ENCODE measurements at places on chromosomes 1 and 21. TPM values are rescaled to one million over a fixed set of nuclear protein-coding genes. Genes with fewer than 3 reads are reported as not detected.
A peak's percentile ranks its signal among the peaks of the same experiment; 100 is the strongest.

- H3K36me3 ChIP-seq = no peaks in the 10 kb centered on the region
- H3K4me1 ChIP-seq = no peaks in the 10 kb centered on the region
- DNase-seq = no peak
Measured at GRCh38 chr1:182484531-182485257, 34.7 kb downstream of the RGSL1 start.

GRCh38 chr1:76727520-76727919 lies 139.8 kb upstream of the ST6GALNAC5 start:
- H3K27me3 ChIP-seq = no peaks in the 10 kb centered on the region
- DNase-seq = no peak
- no peak overlapping the region for H3K4me3 ChIP-seq
- no peaks in the 10 kb centered on the region for H3K4me1 ChIP-seq
- no peaks in the 10 kb centered on the region for H3K36me3 ChIP-seq
- no peak overlapping the region for H3K27ac ChIP-seq

- H3K4me1 ChIP-seq = no peaks in the 10 kb centered on the region
- H3K36me3 ChIP-seq = no peaks in the 10 kb centered on the region
- DNase-seq = no peak
- H3K4me3 ChIP-seq = no peak overlapping the region
Measured at GRCh38 chr1:111234866-111235265, 7.4 kb downstream of the CHI3L2 start.

DNA sequence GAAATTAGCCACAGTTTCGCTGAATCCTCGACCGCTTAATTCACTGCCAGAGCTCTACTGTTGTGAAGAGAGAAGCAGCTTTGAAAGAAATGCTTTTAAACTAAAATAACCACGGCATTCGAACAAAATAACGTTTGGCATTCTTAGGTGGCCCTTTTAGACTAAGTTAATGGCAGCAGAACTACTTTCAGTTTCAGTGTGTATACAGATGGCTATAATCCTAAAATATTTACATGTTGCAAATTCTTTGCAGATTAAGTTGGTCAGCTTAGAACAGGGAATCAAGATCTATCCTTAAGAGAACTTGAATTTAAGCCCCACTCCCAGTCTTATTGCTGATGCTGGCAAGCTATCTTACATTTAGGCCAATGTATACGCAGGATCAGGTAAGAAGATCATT lies 62.7 kb downstream of the ADSS2 start:
- H3K4me3 ChIP-seq = no peak overlapping the region
- no peaks in the 10 kb centered on the region for H3K36me3 ChIP-seq
- H3K27me3 ChIP-seq = no peaks in the 10 kb centered on the region
- no peak for DNase-seq

DNA sequence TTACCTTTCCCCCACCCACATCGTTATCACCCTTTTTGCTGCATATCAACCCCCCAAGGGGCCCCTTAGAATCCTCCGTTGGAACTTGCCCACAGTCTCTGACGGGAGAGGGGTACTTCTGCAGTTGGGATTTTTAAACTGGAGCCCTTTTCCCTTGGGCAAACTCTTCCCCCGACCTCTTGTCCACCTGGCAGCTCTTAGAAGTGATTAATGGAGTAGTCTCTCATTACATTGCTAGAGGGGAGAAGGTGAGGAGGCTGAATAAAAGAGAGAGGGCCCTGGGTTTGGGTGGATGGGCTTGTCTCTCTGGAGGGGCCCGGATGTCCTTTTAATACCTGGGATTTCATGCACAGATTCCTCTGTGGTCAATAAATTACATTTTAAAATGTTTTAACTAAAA lies 27.2 kb upstream of the TSPAN2 start:
- DNase-seq = no peak
- H3K27ac ChIP-seq = no peak overlapping the region
- H3K36me3 ChIP-seq = no peaks in the 10 kb centered on the region

DNA sequence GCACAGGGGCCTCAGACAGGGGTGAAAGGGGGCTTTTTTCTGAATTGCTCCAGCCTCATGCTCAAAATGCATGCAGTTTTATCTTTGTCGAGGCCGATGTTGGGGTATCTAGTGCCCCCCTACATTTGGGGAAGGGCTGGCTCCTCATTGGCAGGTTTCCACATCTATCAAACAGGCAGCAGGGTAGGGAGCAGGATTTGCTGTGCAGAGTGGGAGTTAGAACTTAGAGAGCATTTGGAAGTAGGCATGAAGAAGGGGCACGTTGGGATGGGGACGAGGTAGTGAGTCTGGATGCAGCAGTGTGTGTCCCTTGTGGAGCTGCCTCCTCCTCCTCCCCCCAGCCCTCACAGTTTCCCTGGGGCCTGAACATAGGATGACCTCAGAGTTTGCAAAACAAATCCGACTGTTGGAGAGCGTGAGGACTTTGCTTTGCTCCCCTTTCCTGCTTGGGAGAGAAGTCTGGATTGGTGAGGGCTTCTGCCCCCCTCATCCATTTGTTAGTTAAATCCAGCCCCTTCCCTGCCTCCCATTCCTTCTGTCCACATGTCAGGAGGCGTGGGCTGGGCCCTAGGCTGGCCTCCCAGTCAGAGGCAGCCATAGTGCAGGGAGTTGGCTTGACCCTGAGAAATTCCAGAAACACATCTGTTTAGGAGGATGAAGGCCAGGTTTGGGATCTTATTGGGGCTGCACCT lies 36.9 kb upstream of the GPR37L1 start:
- H3K27me3 ChIP-seq = no peaks in the 10 kb centered on the region
- peaks cover 6% of the 10 kb centered on the region for H3K4me1 ChIP-seq
- no peaks in the 10 kb centered on the region for H3K36me3 ChIP-seq
- H3K27ac ChIP-seq = no peak overlapping the region

DNA sequence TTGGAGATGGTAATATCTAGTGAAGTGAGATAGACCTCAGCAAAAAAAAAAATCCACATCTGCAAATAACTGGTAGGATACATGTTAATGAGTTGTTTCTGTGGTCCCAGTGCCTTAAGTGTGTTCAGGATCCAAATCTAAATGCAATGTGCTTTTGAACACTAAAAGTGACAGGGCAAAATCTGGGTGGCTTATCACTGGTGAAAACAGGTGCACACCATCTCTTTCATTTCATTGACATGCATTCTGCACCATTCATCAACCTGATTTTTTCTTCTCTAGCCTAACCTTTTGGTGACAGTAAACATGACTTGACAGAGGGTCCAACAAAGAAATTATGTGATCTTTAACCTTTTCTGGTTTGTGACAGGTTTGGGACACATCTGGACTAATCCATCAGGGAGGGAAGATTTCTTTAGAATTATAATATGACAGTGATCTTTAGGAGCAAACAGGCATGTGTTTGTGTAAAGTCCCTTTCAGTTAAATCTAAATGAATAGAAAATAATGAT lies 201.6 kb upstream of the NEGR1 start:
- H3K4me3 ChIP-seq = no peak overlapping the region
- no peak for DNase-seq
- no peaks in the 10 kb centered on the region for H3K36me3 ChIP-seq
- no peaks in the 10 kb centered on the region for H3K27me3 ChIP-seq
- no peak overlapping the region for H3K27ac ChIP-seq

DNA sequence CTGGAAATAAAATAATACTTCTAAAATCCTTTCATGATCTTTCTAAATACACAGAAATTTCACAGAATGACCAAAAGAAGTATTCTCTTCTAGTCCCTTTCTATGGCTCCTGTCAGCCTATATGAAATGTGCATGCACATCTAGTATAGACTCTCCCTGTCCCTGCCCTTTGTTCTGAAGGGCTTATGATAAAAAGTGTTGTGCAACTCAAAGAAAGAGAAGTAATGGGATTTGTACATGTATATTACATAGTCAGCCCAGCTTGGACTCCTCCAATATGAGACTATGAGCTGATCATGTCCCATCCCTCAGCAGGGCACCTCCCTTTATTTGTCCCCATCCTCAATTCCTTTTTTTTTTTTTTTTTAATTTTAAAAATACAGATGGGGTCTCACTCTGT lies 42.1 kb upstream of the LAX1 start:
- H3K4me1 ChIP-seq = no peaks in the 10 kb centered on the region
- H3K27me3 ChIP-seq = no peaks in the 10 kb centered on the region
- H3K4me3 ChIP-seq = no peak overlapping the region
- no peak for DNase-seq
- H3K36me3 ChIP-seq = peaks cover 17% of the 10 kb centered on the region

DNA sequence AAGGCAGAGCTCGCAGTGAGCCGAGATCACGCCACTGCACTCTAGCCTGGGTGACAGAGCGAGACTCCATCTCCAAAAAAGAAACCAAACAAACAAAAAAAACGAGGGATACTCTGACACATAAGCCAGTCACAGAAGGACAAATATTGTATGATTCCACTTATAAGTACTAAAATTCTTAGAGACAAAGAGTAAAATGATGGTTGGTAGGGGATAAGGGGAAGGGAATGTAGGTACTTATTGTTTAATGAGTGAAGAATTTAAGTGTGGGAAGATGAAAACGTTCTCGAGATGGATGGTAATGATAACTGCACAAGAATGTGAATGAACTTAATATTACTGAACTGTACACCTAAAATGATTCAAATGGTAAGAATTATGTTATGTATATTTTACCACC lies 66.7 kb upstream of the GUCA2A start:
- DNase-seq = no peak
- H3K36me3 ChIP-seq = no peaks in the 10 kb centered on the region
- H3K27ac ChIP-seq = no peak overlapping the region
- no peaks in the 10 kb centered on the region for H3K4me1 ChIP-seq
- H3K4me3 ChIP-seq = no peak overlapping the region
- no peaks in the 10 kb centered on the region for H3K27me3 ChIP-seq

GRCh38 chr1:244365809-244366208 lies 85.9 kb downstream of the ADSS2 start:
- no peak overlapping the region for H3K4me3 ChIP-seq
- no peak for DNase-seq
- no peak overlapping the region for H3K27ac ChIP-seq
- no peaks in the 10 kb centered on the region for H3K27me3 ChIP-seq
- no peaks in the 10 kb centered on the region for H3K4me1 ChIP-seq

GRCh38 chr1:5993556-5994491 lies 1.6 kb upstream of the NPHP4 start:
- DNase-seq = no peak
- peaks cover 39% of the 10 kb centered on the region for H3K4me1 ChIP-seq
- H3K27me3 ChIP-seq = no peaks in the 10 kb centered on the region
- peak overlapping the region; percentile 93 for H3K27ac ChIP-seq
- H3K36me3 ChIP-seq = no peaks in the 10 kb centered on the region

- H3K4me1 ChIP-seq = peaks cover 7% of the 10 kb centered on the region
- no peak for DNase-seq
- H3K27me3 ChIP-seq = no peaks in the 10 kb centered on the region
- H3K27ac ChIP-seq = no peak overlapping the region
- no peak overlapping the region for H3K4me3 ChIP-seq
Measured at GRCh38 chr1:168260393-168260792, 20.3 kb upstream of the TBX19 start.

DNA sequence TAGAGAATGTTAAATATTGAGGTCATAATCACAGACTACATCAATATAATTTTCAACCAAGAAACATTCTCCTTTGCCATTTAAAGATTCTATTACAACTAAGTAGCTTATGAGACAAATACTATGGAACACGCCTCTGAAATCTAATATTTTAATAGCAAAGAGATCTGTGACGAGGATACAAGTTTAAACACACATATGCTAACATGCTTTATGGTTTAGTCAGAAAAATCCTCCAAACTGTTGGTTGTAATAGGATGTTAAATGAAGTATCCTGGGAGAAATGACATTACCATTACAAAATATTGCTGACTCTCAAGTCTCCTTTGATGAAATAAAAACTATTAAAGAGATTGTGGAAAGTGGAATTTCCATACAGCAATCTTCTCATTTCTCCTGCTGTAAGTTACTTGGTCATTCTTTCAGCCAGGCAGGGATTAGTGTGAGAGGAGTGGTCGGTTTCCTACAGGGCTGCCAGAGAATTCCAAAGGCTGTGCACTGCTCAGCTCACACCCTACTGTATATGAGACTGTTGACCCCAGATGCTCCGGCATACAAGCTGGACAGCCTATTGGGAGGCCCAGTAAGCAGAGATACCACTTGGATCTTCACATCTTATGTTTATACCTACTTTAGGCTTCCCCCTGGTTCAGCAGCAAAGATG lies 26.6 kb downstream of the SCYL3 start:
- no peaks in the 10 kb centered on the region for H3K4me1 ChIP-seq
- no peaks in the 10 kb centered on the region for H3K27me3 ChIP-seq
- H3K36me3 ChIP-seq = peaks cover 60% of the 10 kb centered on the region
- no peak overlapping the region for H3K27ac ChIP-seq

DNA sequence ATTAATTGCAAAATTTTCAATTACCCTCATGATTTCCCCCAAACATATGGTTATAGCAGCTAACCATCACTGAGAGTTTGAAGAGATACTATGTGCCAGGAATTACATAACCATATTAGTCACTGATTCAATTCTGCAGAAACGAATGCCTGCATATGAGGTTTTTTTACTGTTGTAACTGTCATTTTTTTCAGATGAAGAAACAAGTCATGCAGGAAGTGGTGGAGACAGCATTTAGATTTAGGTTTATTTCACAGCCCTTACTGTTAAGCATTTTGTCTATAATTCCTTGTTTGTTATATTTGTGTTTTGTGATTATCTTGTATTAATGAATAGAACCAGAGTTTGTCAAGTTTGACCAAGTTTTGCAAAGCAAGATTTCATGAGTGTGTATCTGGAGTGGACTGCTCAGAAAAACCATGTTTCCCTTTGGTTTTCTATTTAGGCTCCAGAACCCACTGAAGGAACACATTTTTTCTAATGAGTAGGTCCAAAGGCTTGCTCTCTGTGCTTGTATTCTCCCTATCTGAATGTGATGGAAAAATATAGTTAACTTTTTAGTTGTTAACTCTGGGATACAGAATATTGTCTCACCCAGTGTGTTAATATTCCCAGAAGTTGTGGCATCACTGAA lies 308.5 kb upstream of the ADAMTS5 start:
- no peaks in the 10 kb centered on the region for H3K36me3 ChIP-seq
- DNase-seq = no peak

DNA sequence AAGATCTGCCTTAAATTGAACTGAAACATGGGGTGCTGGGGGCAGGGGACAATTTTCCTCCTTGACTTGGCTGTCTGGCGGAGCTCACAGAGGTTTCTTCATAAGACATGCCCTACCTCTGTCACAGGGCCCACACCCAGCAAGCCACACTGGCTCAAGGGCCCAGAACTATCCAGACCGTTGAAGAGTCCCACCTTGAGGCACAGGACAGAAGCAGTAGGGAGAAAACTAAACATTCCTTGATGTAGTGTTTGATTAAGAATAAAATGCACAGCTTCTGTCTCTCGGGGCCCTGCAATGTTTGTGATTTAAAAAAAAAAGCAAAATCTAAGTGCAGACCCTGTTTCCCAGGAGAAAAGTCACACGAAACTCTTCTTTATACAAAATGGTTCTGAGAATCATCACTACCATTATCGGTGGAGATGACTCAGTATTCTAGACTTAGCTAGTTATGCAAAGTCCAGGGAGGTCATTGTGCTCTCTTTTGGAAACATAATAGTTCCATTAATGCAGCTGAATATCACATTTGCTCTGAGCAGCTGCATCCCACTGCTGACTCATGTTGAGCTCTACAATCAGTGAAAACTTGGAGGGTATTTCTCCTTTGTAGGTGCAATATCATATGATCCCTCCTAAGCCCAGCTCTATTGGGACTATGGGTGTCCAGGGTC lies 53.6 kb upstream of the DIRAS3 start:
- no peaks in the 10 kb centered on the region for H3K4me1 ChIP-seq
- no peak for DNase-seq
- no peaks in the 10 kb centered on the region for H3K27me3 ChIP-seq
- no peak overlapping the region for H3K4me3 ChIP-seq
- no peaks in the 10 kb centered on the region for H3K36me3 ChIP-seq

The TRIM67 gene
- not detected for total RNA-seq

The BTBD8 gene
- 8.2 TPM for total RNA-seq
